Tibial nerve (tissue), 4 donors: ENCODE measurements at places on chromosomes 5 and 9. TPM values are rescaled to one million over a fixed set of nuclear protein-coding genes. Genes with fewer than 3 reads are reported as not detected.

The SLC34A3 gene
- not detected for total RNA-seq

The EQTN gene
- total RNA-seq = not detected

The DCAF12 gene
- 21.3 TPM for total RNA-seq

The SPAG8 gene
- total RNA-seq = 3.9 TPM

- no peak for DNase-seq
Measured at GRCh38 chr5:139494832-139495231, 12.3 kb upstream of the STING1 start.

GRCh38 chr9:3863111-3863528 is 337.3 kb upstream of the RFX3 start:
- DNase-seq = no peak

DNA sequence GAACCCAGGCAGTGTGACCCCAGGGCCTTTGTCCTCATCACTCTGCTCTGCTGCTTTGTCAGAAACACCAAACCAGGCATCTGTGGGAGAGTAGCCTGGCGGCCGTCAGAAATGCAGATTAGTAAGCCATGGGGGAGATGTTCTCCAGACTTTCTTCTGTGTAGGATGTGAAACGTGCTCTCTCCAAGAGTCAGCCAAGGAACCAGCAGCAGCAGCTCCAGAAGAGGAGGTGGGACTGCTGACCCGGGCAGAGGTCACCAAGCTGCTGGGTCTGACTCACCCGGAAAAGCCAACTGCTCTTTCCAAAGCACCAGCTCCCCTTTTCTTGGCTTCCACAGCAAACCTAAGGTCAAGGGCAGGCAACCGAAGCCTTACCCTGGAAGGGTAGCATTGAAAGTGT is 14.4 kb upstream of the ABLIM3 start:
- DNase-seq = no peak

- DNase-seq = no peak
Measured at GRCh38 chr9:124514125-124514524, 6.9 kb upstream of the NR5A1 start.

GRCh38 chr9:6198251-6198650 is 17.4 kb upstream of the IL33 start:
- no peak for DNase-seq

GRCh38 chr9:14183001-14183400 is 130.9 kb downstream of the NFIB start:
- DNase-seq = no peak

- no peak for DNase-seq
Measured at GRCh38 chr5:38667499-38667776, 111.0 kb upstream of the LIFR start.

DNA sequence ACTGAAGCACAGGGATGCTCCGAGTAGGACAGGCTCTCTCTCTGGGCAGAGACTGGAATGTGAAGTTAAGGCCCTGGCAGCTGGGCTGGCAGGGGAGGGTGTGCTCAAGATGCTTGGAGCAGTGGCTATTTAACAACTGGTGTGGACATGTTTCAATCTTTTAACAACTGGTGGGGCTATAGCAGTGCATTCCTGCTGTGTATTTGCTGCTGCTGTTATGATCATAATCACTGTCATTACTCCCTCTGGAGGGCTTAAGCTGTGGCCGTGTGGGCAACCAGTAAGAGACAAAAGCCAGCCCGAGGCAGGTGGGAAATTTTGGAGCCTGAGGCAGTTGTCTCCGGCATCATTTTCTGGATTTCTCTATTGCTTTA is 33.3 kb upstream of the PTGS1 start:
- no peak for DNase-seq
